ENCODE measurements at places on chromosomes 4 and X. TPM values are rescaled to one million over a fixed set of nuclear protein-coding genes. Genes with fewer than 3 reads are reported as not detected.

GRCh38 chr4:165873298-165874071, 448 bp downstream of the TLL1 start:
- H3K4me3 ChIP-seq, result peak overlapping the region; percentile 9
- no peak overlapping the region for H3K27ac ChIP-seq
- H3K36me3 ChIP-seq, result no peaks in the 10 kb centered on the region
- peaks cover 48% of the 10 kb centered on the region for H3K27me3 ChIP-seq
- peaks cover 21% of the 10 kb centered on the region for H3K4me1 ChIP-seq

GRCh38 chr4:89660444-89661172, 176.4 kb downstream of the SNCA start:
- H3K36me3 ChIP-seq, result no peaks in the 10 kb centered on the region
- H3K27me3 ChIP-seq, result peaks cover 2% of the 10 kb centered on the region
- DNase-seq, result no peak
- H3K27ac ChIP-seq, result no peak overlapping the region
- H3K4me3 ChIP-seq, result no peak overlapping the region
- no peaks in the 10 kb centered on the region for H3K4me1 ChIP-seq

GRCh38 chr4:108965472-108966076, 202.7 kb upstream of the ETNPPL start:
- no peaks in the 10 kb centered on the region for H3K27me3 ChIP-seq
- no peak for DNase-seq
- H3K27ac ChIP-seq, result no peak overlapping the region
- H3K36me3 ChIP-seq, result no peaks in the 10 kb centered on the region
- H3K4me3 ChIP-seq, result no peak overlapping the region
- H3K4me1 ChIP-seq, result no peaks in the 10 kb centered on the region

- peak overlapping the region; percentile 89 for H3K4me3 ChIP-seq
- peak overlapping the region; percentile 100 for H3K27ac ChIP-seq
- peak; percentile 96 for DNase-seq
- peaks cover 22% of the 10 kb centered on the region for H3K4me1 ChIP-seq
- no peaks in the 10 kb centered on the region for H3K27me3 ChIP-seq
Measured at GRCh38 chrX:41084044-41084892, 977 bp upstream of the USP9X start.

- H3K4me1 ChIP-seq, result no peaks in the 10 kb centered on the region
- DNase-seq, result no peak
- no peaks in the 10 kb centered on the region for H3K36me3 ChIP-seq
- no peak overlapping the region for H3K27ac ChIP-seq
- no peak overlapping the region for H3K4me3 ChIP-seq
Measured at GRCh38 chrX:36867143-36867542, 141.0 kb upstream of the FAM47C start.

Gene FGB
- not detected for total RNA-seq

Gene UGT2B10
- not detected for total RNA-seq

GRCh38 chr4:82481506-82481840, 51.1 kb downstream of the ENOPH1 start:
- H3K27me3 ChIP-seq, result no peaks in the 10 kb centered on the region
- no peaks in the 10 kb centered on the region for H3K4me1 ChIP-seq
- no peak for DNase-seq
- H3K4me3 ChIP-seq, result no peak overlapping the region
- no peak overlapping the region for H3K27ac ChIP-seq

DNA sequence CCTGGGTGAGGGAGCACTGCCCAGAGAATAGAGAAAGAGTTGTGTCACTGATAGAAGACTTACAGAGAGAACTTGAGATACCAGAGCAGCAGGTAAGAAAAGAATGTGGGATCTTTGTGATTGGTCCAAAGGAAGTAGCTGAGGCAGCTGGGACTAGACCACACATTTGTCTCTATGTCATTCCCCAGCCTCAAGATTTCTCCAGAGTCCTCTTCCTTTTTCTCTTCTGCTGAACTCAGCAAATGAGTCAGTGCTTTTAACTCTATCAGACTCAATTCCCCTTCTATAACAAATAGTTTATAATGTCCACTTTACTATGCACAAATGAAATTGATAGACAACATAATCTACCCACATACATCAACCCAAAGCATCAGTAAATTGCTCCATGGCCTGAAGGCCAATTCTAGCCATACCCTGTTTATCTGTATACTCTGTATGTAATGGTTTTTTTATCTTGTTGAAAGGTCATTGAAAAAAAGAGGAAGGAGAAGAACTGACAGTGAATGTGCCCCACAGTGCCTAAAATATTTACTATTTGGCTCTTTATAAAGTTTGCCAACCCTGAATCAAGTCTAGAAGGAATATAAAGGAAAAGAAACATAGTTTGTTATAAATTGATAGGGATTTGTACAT, 38.2 kb downstream of the ETDC start:
- no peak for DNase-seq
- H3K27me3 ChIP-seq, result no peaks in the 10 kb centered on the region
- H3K4me3 ChIP-seq, result no peak overlapping the region
- no peak overlapping the region for H3K27ac ChIP-seq
- H3K4me1 ChIP-seq, result peaks cover 12% of the 10 kb centered on the region

DNA sequence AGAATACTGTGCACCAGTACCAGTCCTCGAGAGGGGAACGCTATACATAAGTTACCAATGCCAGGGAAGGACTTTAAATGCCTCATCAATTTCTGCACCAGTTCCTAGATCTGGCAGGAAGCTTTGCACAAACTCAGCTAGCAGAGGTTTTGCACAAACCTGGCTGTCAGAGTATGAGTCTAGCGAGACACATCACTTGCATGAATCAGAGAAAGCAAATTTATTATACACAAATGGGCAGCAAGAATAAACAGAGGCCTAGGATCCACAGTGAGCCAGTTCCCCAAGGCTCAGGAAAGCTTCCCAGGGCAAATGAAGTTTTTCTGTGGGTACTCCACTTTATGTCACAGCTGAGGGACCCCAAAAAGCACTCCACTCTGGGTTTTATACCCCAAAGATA, 523.5 kb downstream of the CFAP47 start:
- H3K4me1 ChIP-seq, result no peaks in the 10 kb centered on the region
- no peaks in the 10 kb centered on the region for H3K27me3 ChIP-seq
- no peaks in the 10 kb centered on the region for H3K36me3 ChIP-seq
- DNase-seq, result no peak
- no peak overlapping the region for H3K4me3 ChIP-seq
- no peak overlapping the region for H3K27ac ChIP-seq

Gene STPG2
- not detected for total RNA-seq

DNA sequence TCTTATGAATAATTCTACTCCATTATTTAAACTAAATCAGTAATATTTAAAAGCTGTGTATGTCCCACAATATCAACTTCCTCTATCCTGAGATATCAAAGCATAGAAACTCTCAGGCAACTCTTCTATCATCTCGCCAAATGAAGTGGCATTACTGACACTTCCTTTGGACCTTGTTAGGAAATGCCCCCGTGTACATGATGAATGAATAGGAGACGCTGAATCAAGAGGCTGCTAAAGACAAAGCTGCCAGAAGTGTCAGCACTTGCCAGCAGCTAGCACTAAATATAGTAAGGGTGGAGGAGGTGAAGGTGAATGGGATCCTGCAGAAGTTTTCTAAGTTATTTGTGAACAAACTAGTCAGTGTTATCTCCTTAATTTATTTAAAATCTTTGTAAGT, 99.5 kb upstream of the BLTP1 start:
- no peak overlapping the region for H3K27ac ChIP-seq
- no peaks in the 10 kb centered on the region for H3K27me3 ChIP-seq
- no peaks in the 10 kb centered on the region for H3K36me3 ChIP-seq
- no peak for DNase-seq
- no peak overlapping the region for H3K4me3 ChIP-seq
- H3K4me1 ChIP-seq, result no peaks in the 10 kb centered on the region

Gene DGKK
- total RNA-seq, result not detected

GRCh38 chrX:105018865-105019264, 201.6 kb downstream of the TEX13A start:
- no peak overlapping the region for H3K27ac ChIP-seq
- H3K27me3 ChIP-seq, result no peaks in the 10 kb centered on the region
- H3K36me3 ChIP-seq, result no peaks in the 10 kb centered on the region
- H3K4me1 ChIP-seq, result no peaks in the 10 kb centered on the region

Gene F9
- total RNA-seq, result not detected

Gene PDGFRA
- not detected for total RNA-seq

Gene UBA6
- 79.5 TPM for total RNA-seq

DNA sequence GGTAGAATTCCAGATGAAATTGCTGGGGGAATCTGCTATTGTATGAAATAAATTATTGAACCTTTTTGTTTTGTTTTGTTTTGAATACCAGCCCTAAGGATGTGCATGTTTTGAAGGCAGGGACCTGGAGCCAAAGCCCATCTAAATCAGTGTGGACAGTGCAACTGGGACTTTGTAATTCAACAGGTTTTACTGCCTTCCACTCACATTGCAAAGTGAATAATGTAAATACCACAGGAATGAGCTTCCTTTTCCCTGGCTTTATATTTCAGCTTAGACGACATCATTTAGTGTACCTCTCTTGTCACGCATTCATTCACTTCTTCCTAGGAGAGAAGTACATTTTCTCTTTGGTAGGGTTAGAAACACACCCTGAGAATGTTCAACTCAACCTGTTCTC, 795.0 kb downstream of the CENPC start:
- no peak overlapping the region for H3K4me3 ChIP-seq
- no peaks in the 10 kb centered on the region for H3K27me3 ChIP-seq
- no peak overlapping the region for H3K27ac ChIP-seq
- no peaks in the 10 kb centered on the region for H3K36me3 ChIP-seq
- no peaks in the 10 kb centered on the region for H3K4me1 ChIP-seq

Gene ARMCX2
- total RNA-seq, result 10.9 TPM

Gene SOX3
- total RNA-seq, result not detected

Gene PTCHD1
- not detected for total RNA-seq

DNA sequence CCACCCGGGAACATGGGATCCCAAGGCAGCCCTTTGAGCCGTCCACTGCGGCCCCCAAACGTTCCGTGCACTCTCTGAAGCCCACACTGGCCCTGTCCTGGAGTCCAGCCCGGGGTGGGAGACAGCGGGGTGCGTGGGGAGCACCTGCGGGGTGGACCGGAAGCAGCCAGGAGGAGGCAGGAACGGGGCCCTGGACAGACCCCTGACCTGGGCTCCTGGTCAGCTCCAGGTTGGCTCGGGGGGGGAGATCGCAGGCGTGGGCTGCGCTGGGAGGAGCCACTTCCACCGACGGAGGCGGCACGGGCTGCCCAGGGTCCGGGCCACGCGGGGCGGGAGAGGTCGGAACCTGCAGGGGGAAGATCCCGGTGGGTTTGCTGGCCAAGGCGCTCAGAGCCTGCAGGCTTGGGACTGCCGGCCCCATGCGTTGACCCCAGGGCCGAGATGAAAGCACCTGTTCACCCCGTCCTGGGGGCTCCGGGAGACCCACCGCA, 5.7 kb upstream of the PLCXD1 start:
- peaks cover 15% of the 10 kb centered on the region for H3K4me1 ChIP-seq
- H3K27ac ChIP-seq, result no peak overlapping the region
- no peaks in the 10 kb centered on the region for H3K36me3 ChIP-seq
- peak overlapping the region; percentile 45 for H3K4me3 ChIP-seq
- no peaks in the 10 kb centered on the region for H3K27me3 ChIP-seq

DNA sequence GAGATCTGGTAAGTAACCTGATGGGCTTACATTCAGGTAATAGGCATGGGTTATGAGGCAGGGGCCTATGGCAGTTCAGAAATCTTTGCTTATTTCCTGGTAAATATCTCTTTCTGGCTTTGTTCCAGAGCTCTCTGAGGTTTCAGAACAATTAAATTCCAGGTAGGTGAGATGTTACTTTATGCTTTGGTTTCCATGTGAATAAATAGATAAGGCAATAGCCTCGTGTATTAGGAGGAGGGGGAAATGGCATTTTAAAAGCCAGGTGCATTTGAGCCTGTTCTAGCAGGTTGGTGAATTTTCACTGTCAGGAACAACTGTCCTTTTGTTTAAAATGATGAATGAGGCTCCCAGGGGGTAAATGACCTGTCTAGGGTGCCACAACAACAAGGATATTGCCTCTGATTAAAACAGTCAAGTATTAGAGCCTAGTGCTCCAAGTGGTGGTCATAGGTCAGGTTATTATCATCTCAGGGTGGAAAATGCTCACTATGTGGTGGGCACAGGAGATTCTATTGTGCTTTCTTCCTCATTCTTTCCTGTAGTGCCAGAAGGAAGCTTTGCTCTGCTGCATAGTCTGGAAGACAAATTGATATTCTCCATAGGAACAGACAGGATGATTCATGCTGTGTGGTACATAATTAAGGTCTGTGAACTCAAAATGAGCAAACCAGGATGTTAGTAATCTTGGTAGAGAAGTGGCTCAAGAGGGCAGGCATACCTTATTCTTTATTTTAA, 296.2 kb downstream of the INPP4B start:
- H3K27me3 ChIP-seq, result no peaks in the 10 kb centered on the region
- H3K4me3 ChIP-seq, result no peak overlapping the region
- H3K4me1 ChIP-seq, result peaks cover 71% of the 10 kb centered on the region

GRCh38 chr4:29002151-29002550, 1718.0 kb upstream of the PCDH7 start:
- H3K36me3 ChIP-seq, result no peaks in the 10 kb centered on the region
- no peak for DNase-seq
- no peak overlapping the region for H3K27ac ChIP-seq
- no peaks in the 10 kb centered on the region for H3K4me1 ChIP-seq
- no peaks in the 10 kb centered on the region for H3K27me3 ChIP-seq
- H3K4me3 ChIP-seq, result no peak overlapping the region

GRCh38 chr4:183639291-183639690, 19.7 kb downstream of the RWDD4 start:
- H3K27ac ChIP-seq, result no peak overlapping the region
- DNase-seq, result no peak
- H3K4me1 ChIP-seq, result peaks cover 17% of the 10 kb centered on the region
- peaks cover 18% of the 10 kb centered on the region for H3K36me3 ChIP-seq
- H3K27me3 ChIP-seq, result peaks cover 2% of the 10 kb centered on the region

DNA sequence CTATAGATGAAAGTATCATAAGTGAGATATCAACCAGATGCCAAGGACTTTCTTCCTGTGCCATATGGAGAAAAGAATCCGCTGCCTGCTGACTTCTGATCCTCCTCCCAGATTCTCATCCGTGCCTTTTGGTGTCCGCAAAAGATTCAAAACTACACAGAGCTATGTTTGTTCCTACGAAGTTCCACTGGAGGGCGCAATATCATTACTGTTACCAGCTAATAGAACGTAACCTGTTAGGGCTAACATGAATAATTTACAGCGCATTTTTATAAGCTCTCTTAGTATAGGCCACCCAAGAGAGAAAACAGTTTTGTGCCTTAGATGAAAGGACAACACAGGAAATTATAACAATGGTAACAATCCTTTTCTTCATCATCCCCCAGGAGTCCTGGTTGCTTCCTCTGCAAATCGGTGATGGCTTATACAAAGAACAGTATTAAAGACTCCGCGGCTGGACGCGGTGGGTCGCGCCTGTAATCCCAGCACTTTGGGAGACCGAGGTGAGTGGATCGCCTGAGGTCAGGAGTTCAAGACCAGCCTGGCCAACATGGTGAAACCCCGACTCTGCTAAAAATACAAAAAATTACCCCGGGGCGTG, 22.8 kb upstream of the CENPVL3 start:
- H3K27me3 ChIP-seq, result peaks cover 18% of the 10 kb centered on the region
- H3K4me1 ChIP-seq, result no peaks in the 10 kb centered on the region
- H3K4me3 ChIP-seq, result no peak overlapping the region

Gene SH2D1A
- 17.2 TPM for total RNA-seq

GRCh38 chr4:40572692-40573310, 56.9 kb downstream of the RBM47 start:
- H3K4me3 ChIP-seq, result no peak overlapping the region
- no peak overlapping the region for H3K27ac ChIP-seq
- no peak for DNase-seq
- H3K4me1 ChIP-seq, result peaks cover 18% of the 10 kb centered on the region

Data from activated naive CD4-positive, alpha-beta T cell treated with anti-CD3 and anti-CD28 coated beads for 36 hours (primary cell).